ENCODE measurements at places on chromosomes 3 and 15.

DNA sequence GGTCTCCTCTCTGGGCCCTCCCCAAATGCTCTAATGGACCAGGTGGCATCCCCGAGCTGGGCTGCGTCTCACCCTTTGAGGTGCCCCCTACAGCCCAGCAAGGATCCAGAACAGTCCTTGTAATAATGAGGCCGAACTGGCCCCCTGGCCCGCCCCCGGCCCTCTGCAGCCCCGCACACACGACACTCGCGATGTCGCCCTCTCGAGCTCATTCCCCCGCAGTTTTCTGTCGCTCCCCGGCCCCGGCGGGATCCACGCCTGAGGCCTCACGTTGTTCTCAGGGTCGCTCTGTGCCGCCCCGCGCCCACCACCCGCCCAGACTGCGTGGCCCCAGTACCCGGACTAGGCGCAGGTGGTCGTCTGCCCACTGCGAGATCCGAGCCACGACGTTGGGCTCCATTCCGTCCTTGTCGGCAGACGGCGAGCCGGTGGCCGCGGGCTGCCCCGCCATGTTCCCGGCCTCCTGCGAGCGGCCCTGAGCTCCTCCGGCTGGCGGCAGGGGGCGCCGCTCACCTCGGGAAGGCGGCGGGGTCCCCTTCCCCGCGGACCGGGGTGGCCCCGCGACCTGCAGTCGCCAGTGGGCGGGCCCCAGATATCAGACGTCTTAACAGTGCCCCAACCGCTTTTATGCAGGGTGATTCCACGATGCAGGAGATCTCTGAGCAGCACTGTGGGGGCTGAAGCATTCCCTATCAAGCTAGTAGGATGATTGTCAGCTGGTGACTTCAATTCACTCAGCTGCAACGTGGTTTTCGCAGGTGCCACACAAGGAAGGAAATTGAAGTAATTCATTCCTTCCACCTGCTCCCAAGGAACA, at the start of gene C3orf33:
Gene C3orf33 (minus strand): TSS at position 477 of the 817 bp plus-strand sequence. CDS start 26 bp downstream, at position 451.
- peak; percentile 97 for ATAC-seq

GRCh38 chr15:64044300-64045100, 1.8 kb downstream of the DAPK2 start:
- ATAC-seq: peak; percentile 90

DNA sequence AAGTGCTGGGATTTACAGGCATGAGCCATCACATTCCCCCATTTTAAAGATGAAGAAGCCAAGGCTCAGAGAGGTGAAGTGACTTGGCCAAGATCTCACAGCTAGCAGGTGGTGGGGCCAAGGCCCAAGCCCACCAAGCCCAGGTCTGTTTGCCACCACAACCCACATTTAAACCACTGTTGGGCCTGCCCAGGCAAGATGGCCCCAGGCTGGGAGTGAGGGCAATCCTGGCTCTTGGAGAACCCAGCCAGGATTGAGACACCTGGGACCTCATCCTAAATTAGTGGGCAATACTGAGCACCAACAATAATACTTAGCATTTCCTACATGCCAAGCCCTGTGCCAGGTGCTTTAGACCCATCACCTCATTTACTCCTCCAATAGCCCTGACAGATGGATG, 6.9 kb downstream of the IGDCC3 start:
- ATAC-seq: no peak

DNA sequence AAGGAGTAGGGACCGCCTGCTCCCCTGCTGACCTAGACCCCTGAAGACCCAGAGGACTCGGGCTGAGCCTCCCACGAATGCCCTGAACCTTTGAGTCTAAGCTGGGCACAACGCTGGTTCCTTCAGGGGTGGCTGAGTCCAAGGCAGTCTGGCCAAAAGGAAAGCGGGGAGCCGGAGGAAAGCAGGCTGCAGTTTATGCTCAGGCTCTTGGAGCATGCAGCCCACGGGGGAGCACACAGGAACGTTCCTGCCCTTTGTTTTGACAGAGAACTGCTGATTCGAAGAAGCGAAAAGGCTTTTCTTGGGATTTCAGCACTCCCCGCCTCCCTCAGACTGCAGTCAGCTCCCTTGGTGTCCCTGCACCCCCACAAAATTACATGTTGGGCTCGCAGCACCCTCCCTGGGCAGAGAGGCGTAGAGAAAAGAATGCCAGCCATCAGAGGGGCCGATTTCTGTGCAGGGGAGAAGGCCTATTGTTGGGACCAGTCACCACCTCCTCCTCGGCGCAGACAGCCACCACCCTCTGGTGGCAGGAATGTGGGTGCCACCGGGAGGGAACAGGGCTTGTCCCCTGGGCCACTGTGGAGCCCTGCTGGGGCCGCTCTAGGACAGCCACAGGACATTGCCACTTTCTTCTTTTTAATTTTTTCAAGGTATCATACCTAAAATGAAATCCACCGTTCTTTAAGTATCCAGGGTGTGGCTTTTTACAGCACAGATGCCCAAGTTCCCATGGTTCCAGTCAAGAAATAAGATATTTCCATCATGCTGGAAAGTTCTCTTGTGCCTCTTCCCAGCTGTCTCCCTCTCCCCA, 72.2 kb downstream of the SMAD6 start:
- ATAC-seq: peak; percentile 64

GRCh38 chr3:8352475-8352874, 149.1 kb upstream of the LMCD1 start:
- no peak for ATAC-seq

DNA sequence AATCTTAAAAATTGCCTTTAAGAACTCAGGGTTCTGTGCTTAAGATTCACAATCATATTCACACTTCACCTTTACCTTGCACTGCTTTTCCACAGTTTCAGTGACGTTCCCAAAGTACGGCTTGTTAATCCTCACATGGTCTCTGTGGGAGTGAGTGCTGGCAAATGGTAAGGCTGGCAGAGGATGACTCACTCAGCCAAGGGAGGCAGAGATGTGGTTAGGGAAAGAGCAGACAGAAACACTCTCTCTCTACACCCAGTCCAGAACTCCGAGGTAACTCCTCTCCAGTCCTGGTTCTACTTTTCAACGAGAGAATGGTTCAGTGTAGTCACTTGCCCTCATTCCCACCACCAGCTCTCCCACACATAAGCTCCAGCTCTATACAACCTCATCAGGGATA, 33.1 kb downstream of the RASGRP1 start:
- ATAC-seq: no peak

DNA sequence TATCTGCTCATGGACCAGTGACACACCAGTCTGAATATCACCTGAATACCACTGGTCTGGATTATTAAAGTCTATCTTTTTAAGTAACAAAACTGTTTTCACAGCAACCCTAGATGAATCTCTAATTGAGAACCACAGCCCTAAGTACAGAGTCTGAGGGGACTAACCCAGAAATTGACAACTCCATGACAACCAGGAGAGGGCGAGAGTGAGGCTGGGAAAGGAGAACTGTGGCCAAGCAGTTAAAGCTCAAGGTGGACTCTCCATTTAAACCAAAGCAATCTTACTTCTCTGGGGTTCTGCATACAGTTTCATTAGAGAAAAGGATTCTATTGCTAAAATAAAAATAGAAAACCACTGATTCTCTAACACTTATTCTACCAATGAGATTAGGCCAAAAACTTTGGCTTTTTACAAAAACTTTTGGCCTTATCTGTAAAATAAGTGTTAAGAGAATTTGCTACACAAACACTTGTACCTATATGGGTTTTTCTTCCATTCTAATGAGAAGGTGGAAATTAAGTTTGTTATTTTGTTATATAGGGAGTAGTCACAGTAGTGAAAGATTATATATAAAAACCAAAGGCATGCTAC, 11.4 kb downstream of the NEK10 start:
- ATAC-seq: peak; percentile 84

DNA sequence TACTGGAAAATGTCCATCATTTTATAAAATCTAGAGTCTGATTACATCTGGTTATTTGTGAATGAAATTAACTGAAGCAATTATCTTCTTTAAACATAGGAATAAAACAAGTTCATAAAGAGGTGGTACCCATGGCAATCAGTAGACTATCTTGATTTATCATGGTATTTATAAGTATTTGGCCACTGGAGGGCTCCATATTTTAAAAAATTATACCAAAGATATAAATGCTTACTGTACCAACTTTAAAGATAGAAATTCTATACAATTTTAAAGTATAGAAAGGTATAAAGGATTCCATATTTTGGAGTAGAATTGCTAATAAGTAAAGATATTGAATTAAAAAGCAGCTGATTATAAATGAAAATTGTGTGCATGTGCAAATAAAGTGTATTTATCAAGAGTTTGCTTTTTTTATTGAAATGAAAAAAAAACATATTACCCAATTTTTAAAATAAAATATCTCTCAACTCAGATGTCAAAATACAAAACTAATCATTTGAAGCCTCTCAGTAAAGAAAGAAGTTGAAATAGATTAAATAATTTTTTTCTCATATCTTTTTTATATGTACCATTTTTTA, 105.3 kb downstream of the BBX start:
- no peak for ATAC-seq

DNA sequence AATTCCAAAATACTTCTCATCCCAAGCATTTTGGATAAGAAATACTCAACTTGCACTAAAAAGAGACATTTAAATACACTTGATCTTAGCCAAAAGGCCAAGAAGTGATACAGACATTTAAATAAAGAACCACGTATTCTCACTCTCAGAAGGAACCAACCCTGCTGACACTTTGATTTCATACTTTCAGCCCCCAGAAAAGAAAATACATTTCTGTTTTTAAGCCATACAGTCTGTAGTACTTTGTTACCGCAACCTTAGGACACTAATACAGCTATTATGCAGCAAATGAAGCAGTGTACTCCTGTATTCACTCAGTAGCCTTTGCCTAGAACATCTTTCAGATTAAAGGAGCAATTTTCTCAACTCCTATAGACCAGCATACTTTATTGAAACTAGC, 86.7 kb downstream of the TBC1D5 start:
- peak; percentile 82 for ATAC-seq

GRCh38 chr3:146218880-146219866, 31.7 kb downstream of the PLSCR4 start:
- no peak for ATAC-seq

GRCh38 chr15:27201425-27201824, 230.4 kb downstream of the GABRG3 start:
- no peak for ATAC-seq

DNA sequence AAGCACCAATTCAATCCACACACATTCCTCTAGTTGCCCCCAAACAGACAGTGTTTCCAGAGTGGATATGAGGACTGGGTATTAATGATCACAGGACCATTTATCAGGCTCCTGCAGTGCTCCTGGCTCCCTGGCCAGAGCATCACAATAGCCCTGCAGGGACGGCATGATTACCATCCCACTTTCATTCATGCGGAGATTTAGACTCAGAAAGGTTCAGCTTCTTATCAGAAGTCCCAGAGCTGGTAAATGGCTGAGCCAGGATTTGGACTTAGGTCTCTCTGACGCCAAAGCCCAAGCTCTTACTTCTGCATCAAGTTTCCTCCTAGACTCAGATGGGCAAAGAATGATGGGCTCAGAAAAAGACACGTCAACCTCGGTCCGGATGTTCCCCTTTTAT, 2.9 kb upstream of the EPHB3 start:
- no peak for ATAC-seq

- ATAC-seq: no peak
These were observed 92.6 kb upstream of the CTNNB1 start for GRCh38 chr3:41106691-41107090.

GRCh38 chr3:147422196-147422595, 13.0 kb downstream of the ZIC1 start:
- no peak for ATAC-seq

GRCh38 chr15:25417604-25418003, 21.2 kb downstream of the UBE3A start:
- ATAC-seq: no peak

- ATAC-seq: no peak
These were observed 48.1 kb downstream of the COL8A1 start for GRCh38 chr3:99686469-99686868.

GRCh38 chr3:48399387-48400172, 27.6 kb downstream of the FBXW12 start:
- no peak for ATAC-seq

DNA sequence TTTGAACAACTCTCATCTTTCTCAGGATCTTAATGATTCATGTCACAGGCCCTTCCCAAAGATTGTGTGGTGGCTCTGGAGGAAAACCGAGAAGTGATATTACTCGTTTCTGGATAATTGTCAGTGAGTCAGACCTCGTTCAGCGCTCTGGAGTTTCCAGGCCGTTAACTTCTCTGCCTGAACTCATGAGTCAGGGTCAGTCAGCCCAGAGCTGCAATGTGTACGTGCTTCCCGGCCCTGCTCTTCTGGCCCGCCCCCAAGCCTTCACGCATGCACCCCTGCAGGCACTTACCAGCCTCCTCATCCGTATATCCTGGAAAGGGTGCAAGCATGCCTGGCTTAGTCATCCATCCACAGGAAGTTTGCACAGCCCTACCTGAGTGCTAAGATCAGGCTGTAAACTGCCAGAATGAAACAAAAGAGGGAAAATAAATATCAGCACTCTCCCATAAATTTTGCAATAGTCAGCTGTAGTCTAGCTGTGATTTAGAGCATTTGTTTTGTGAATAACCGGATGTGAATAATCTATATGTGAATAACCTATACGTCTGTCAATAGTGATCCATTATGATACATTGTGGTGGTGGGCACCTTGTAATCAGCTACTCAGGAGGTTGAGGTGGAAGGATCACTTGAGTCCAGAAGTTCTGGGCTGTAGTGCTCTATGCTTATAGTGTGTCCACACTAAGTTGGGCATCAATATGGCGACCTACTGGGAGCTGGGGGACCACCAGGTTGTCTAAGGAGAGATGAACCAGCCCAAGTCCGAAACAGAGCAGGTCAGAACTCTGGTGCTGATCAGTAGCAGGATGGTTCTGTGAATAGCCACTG, 35.3 kb upstream of the SEMA4B start:
- ATAC-seq: peak; percentile 69

- peak; percentile 57 for ATAC-seq
These were observed 57.6 kb downstream of the TAFA4 start for GRCh38 chr3:68874551-68875348.

DNA sequence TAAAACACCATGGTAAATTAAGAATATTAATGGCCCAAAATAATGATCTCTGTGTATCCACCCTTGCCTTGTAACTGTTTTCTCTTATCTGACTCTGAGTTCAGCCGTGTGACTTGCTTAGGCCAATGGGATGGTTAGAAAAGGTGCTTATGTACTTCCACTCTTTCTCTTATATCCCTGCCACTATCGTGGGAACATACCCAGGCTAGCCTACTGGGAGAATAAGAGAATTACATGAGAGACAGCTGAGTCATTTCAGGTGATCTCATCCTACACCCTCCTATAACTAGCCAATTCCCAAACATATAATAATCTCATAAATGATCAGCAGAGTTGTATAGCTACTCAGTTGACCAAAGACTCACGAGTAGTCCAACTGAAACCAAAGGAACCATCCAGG, 98.3 kb upstream of the ABI3BP start:
- no peak for ATAC-seq

GRCh38 chr3:128867200-128868125, 12.0 kb upstream of the ACAD9 start:
- ATAC-seq: no peak

DNA sequence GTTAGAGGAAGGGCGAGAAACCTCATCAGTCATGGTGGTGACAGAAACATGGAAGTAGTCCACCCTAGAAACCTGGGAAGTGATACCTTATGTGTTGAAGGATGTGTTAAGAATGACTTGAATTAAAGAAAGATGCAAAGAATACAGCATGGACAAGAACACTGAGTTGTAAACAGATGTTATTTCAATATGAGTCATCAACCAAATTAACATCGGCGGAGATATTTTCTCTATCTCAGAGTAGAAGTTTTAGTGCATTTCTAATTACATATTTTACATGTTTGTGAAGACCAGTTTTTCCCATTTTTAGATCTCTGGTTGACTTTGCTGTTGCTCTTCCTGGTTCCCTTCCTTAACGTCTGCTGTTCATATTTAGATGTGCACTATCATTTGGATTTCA, 268.8 kb upstream of the TBL1XR1 start:
- ATAC-seq: no peak

All from stimulated activated memory B cell treated with anti-CD40 and anti-IgM and Interleukin-4, amounts not matched to agents 10 μg/mL and 1 μg/mL and 100 μg/mL, for 72 hours (primary cell).